ENCODE measurements at places on chromosomes 2 and 18.

GRCh38 chr18:28560331-28560730 lies 383.4 kb upstream of the CDH2 start:
- DNase-seq = no peak

DNA sequence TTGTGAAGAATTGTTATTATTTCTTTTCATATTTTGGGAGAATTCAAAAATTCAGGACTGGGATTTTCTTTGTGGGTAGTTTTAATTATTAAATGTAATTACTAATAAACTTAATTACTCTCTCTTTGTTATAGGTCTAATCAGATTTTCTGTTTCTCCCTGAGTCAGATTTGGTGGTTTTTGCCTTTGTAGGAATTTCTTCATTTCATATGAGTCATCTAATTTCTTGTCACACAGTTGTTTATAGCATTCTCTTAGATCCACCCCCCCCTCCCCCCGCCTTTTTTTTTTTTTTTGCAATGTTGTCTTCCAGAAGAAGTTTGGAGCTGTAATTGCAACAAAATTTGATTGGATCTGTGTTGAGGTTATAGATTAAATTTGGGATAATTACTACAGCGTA lies 26.0 kb upstream of the GALR1 start:
- no peak for DNase-seq

DNA sequence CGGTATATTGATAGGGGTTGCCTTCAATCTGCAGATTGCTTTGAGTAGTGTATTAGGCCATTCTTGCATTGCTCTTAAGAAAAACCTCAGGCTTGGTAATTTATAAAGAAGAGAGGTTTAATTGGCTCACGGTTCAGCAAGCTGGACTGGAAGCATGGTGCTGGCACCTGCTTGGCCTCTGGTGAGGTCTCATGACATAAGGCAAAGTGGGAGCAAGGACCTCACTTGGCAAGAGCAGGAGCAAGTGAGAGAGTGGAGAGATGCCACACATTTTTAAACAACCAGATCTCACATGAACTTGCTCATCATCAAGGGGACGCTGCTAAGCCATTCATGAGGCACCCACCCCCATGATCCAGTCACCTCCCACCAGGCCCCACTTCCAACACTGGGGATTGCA lies 4.9 kb downstream of the MAP3K2 start:
- no peak for DNase-seq

GRCh38 chr2:108813732-108814131 lies 27.2 kb downstream of the CCDC138 start:
- DNase-seq = no peak

DNA sequence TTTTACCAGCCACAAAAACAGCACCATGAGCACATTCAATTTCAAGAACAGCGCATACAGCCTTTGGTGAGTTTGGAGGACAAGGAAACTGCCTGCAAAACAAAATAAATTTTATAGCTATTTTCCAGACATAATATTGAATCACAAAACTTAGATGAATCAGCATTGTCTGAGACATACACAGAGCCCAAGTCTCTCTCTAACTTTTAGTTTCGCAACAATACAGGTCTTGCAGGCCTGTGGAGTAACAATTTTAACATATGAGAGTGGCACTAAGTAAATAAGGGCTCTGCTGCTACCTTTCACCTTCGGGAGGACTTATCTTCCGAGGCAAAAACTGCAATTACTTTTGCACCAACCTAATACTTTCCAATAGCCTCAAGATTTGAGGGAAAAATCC lies 56.1 kb upstream of the PEX13 start:
- no peak for DNase-seq

GRCh38 chr2:123853161-123853560 lies 171.9 kb upstream of the CNTNAP5 start:
- no peak for DNase-seq

DNA sequence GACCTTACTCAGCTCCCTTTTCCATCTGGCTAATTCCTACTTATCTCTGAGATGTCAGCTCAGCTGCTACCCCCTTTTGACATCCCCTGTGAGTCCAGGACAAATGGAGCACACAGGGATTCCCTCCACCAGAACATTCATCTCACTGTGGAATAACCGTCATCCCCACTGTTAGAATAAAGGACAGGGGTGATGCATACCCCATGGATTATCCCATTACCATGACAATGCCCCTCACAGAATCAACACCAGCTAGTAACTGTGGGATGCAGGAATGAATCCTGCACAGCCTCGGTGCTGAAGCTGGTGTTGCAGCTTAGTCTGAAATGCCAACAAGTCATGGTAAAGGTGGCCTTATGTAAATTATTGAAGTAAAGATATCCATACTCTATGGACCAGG lies 624.8 kb upstream of the RAB6C start:
- DNase-seq = no peak

DNA sequence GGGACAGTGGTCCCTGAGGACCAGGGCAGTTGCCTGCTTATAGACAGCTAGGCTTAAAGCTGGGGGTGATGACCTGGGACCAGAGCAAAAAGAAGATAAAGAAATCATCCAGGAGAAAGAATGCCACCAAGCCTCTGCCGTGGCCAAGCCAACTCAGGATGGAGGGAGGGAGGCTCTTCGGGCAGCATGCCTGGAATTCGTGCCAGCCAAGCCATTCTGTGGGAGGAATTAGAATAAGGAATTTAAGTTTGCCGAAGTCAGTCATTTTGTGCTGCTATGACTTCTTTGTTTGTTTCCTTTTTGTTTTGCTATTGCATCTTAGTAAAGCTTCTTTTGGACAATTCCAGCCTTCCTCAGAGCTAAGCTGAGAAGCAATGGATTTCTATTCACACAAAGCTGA lies 124.1 kb downstream of the EN1 start:
- no peak for DNase-seq

DNA sequence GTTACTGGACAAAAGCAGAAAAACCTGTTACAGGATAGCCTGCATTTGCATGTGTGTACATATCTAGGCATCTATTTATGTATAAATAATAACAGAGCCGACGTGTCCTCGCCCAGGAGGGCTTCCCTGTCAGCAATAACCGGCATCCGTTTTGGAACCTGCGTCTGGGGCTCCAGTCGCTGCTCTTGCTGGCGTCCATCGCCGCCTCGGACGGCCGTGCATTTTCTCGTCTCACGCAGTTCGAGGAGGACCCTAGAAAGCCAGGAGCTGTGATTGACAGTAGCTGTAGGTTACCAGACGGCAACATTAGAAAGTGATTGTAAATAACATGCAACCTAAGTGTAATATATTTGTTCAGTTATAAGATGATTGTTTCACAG lies 132.6 kb downstream of the NFATC1 start:
- DNase-seq = no peak

- no peak for DNase-seq
These were observed 385.3 kb downstream of the IRS1 start for GRCh38 chr2:226414335-226414734.

- DNase-seq = no peak
These were observed 304.0 kb downstream of the LPIN1 start for GRCh38 chr2:12050396-12050795.

- DNase-seq = peak; percentile 76
These were observed 50.8 kb upstream of the UGP2 start for GRCh38 chr2:63790906-63791305.

DNA sequence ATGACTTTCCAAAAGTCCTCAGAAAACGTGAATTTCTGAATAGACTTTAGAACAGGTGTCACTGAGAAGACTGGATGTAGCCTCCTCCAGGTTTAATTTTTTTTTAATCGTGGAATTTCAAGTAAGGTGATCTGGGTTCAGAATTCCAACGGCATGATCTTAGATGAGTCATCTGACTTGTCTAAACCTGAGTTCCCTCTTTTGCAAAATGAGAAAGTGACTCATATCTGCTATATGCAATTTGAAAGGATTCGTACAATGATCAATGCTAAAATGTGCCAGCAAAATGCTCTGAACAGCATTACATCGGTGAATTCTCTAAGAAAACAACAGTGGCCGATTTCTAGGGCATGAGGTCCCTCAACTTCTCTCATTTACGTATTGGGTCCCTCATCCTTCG lies 69.1 kb upstream of the ZNF516 start:
- no peak for DNase-seq
